ENCODE measurements at places on chromosomes 16 and 17. TPM values are rescaled to one million over a fixed set of nuclear protein-coding genes. Genes with fewer than 3 reads are reported as not detected.

Gene CEP112
- total RNA-seq: 4.8 TPM

Gene TVP23A
- total RNA-seq: not detected

Gene PRSS8
- not detected for total RNA-seq

Gene METRN
- total RNA-seq: 110 TPM

Gene KRT14
- 1.3 TPM for total RNA-seq

Gene SLC35G6
- not detected for total RNA-seq

Gene OXLD1
- total RNA-seq: 21.6 TPM

Gene PHOSPHO1
- 0.40 TPM for total RNA-seq

Gene TAOK2
- total RNA-seq: 60.2 TPM

Gene DOC2A
- total RNA-seq: 0.33 TPM

Gene FBXO39
- 0.07 TPM for total RNA-seq

Gene ABCA8
- total RNA-seq: 198 TPM

Gene MT4
- not detected for total RNA-seq

Gene HAS3
- total RNA-seq: 7.6 TPM

Gene CX3CL1
- total RNA-seq: 4.2 TPM

Gene VASN
- 148 TPM for total RNA-seq

Gene SDR42E2
- total RNA-seq: not detected

Gene HBM
- not detected for total RNA-seq

Gene TAT
- total RNA-seq: not detected

Gene CDH15
- total RNA-seq: 0.20 TPM

Data from smooth muscle cell of the pulmonary artery (primary cell).